HEK293T (cell line): ENCODE measurements at places on chromosomes 7 and 10.

DNA sequence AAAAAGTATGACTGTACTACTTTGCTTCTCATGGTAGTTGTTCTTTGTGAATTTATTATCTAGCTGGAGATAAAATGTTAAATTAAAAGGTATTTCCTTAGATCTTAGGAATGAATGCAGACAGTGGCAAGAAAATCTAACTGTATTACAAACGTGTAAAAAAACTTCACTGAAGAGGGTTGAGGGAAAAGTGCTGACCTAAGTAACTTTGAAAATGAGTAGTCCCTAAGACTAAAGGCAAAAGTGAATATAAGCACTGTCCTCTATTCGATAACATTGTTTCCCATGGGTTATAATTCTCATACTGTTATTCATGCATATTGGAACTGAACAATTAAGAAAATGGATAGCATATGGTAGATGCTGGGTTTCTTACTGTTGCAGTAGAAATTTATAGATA lies 146.7 kb upstream of the EFCAB10 start:
- no peak for DNase-seq

- no peak for DNase-seq
Observed at GRCh38 chr10:18236756-18237155, 96.5 kb downstream of the CACNB2 start.

GRCh38 chr7:57403601-57404342 lies 46.2 kb upstream of the ZNF716 start:
- no peak for DNase-seq

- DNase-seq = no peak
Observed at GRCh38 chr7:13538669-13539068, 450.8 kb downstream of the ETV1 start.

DNA sequence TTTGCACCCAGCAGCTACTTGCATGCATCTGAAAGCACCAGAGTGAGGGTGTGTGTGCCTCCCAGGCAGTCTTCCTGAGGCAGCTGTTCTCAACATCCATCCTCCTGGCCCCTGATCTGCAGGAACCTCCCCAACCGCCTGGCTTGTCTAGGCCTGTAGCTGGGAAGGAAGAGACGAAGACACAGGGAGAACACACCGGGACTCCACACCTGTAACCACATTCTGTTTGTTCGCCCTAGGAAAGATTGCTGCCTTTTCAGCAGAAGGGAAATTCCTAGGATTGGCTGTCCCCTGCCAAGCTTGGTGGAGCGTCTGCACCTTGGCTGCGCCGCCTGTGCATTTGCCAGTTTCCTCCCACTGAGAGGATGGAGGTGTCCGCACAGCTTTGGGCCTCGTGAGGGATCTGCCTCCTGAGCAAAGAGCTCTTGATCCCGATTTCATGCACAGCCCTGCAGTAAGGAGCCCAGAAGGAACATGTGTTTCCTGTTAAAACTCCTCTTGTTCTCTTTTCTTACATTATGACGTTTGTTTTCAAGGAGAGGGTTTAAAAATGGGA lies 154.6 kb downstream of the TPST1 start:
- no peak for DNase-seq

GRCh38 chr10:33095867-33096815 lies 138.1 kb upstream of the ITGB1 start:
- no peak for DNase-seq

DNA sequence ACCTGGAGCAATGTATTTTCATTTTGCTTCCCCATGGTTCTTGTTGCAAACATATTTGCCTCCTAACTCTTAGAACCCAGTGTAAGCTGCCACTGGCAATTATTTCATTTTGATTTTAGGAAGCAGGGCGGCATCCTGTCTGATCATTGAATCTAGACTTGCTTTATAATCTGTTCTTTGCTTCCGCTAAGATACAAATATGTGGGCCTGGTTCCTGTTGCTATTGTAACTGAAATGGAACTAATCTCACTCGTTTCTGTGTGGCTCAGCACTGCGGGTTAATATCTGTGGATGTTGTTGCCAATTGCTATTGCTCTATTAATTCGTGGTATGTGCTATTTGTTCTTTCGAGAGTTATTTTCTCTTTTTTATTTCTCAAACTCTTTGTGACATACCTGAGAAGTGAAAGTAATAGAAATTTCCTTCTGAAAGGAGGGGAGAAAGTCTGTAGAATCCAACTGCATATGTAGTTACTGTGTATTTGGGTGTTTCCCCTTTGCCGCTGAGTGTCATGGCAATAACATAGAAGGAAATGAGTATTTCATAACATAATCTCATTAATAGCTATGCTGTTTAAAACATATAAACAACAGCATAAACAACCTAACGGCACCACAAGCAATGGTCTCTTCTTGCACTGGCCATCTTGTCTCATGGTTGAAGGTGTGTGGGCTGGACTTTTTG lies 62.4 kb downstream of the FZD1 start:
- DNase-seq = no peak

- no peak for DNase-seq
Observed at GRCh38 chr10:80407812-80408241, 524 bp upstream of the PRXL2A start.

- no peak for DNase-seq
Observed at GRCh38 chr10:131493432-131493831, 181.9 kb upstream of the TCERG1L start.

DNA sequence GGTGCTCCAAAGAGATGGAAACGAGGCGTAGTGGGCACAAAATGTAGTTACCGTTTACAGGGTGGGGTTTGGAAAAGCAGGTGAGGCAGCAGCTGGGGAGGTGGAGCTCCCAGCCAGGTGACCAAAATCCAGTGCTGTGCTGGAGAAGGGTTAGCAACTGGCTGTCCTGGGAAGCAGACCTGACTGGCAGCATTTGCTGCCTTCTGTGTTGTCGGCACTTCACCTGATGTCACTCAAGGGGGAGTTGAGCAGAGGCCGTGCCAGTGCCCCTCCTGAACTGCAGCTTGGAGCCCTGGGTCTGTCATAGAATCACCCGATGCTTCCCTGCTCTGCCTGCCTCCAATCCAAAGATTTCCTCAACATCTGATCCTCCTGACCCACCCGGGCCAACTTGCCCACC lies 12.8 kb downstream of the GCK start:
- DNase-seq = no peak

DNA sequence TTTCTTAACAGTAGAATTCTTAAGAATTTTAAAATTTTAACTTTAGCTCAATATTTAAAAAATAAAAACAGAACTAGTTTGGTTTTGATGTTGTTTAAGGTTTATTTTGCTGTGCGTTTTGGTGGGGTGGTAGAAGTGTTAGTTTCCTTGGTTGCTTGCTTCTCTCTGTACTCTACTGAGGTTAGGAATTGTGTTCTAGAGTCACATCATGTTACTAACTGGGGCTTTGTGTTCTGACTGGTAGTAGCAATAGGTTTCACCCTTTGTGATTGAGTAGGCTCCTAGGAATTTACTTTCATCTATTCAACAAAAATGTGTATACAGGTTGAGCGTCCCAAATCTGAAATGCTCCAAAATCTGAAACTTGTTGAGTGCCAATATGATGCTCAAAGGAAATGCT lies 99.5 kb downstream of the ZEB1 start:
- no peak for DNase-seq

GRCh38 chr10:124308811-124309210 lies 109.9 kb downstream of the OAT start:
- DNase-seq = no peak

DNA sequence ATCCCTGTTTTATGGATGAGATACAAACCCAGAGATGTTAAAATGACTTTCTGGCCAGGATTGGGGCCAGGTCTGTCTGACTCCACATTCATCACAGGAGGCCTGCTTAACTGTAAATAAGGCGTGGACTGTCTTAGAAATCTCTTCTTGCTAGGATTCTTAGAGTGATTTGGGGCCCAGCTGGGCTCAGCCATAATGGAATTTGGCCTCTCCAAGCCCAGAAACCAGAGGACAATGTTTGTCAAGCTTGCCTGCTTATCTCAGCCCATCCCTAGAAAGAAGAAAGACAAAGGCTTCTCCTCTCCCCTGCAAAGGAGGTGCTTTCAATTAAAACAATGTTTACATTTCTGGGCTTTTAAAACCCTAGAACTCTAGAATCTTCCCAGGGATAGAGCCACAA lies 2.9 kb downstream of the HABP2 start:
- DNase-seq = no peak

DNA sequence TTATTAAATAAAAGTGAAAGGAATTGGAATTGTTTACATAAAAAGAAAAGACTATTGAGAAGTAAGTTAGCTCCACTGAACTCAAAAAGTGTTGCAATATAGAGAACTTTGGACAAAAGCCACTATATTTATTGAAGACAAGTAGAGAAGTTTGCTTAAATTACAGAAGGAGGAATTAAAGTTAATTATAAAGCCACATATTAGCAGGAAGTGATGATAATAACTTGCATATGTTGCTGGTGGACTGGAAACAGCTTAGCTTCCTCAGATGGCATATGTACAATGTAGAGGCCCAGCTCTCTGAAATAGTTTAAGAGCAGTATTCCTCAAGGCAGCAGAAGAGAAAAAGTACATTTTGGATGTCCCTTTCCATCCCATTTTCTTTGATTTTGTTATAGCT lies 400.7 kb downstream of the GATA3 start:
- DNase-seq = no peak

DNA sequence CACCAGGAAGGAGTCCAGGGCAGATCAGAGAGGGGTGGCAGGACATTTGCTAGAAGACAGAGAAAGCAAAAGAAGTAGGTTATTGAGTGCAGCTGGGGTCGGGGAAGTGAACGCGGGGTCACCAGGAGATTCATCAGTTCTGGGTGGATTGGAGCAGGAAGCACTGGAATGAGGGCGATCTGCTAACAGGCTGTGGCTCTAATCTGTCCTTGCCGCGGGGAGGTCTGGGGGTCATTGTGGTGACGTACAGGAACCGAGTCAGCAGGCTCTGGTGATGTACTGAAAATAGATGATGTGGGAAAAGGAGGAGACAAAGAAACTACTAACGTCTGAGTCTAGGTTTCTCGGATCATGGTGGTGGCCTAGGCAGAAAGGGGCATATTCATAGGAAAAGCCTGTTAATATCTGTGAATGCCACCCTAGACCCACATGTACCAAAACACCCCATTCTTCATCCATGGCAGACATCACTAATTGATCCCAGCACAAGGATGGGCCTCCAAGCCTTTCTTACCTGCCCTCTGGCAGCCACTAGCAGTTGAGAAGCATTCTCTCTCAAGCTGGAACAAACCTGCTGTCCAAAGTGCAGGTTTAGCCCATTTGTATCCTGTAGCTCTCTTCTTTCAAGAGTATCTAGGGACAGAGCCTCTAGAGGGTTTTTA lies 134.5 kb downstream of the C10orf105 start:
- no peak for DNase-seq

- DNase-seq = no peak
Observed at GRCh38 chr7:154650275-154650674, 352.6 kb downstream of the PAXIP1 start.

- DNase-seq = no peak
Observed at GRCh38 chr10:19668116-19668515, 148.1 kb upstream of the PLXDC2 start.

GRCh38 chr10:86347856-86348255 lies 18.7 kb downstream of the GRID1 start:
- DNase-seq = no peak

DNA sequence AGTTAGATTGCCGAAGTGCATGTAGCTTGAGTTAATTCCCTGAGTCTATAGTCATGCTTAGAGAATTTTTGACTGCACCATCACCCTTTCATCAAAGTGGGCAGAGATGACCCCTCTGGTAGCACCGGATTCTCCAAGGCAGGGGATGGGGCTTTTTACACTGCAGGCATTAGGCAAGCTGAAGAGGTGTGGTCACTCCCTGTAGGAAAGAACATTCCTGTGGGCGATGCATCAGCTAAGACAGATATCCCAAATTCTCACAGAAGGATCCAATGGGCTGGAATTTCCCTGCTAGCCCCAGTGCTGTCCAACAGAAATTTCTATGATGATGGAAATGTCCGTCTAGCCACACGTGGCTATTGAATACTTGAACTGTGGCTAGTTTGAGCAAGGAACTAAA lies 118.2 kb downstream of the ADAM12 start:
- DNase-seq = no peak

GRCh38 chr10:44020322-44021111 lies 364.4 kb downstream of the CXCL12 start:
- DNase-seq = no peak

DNA sequence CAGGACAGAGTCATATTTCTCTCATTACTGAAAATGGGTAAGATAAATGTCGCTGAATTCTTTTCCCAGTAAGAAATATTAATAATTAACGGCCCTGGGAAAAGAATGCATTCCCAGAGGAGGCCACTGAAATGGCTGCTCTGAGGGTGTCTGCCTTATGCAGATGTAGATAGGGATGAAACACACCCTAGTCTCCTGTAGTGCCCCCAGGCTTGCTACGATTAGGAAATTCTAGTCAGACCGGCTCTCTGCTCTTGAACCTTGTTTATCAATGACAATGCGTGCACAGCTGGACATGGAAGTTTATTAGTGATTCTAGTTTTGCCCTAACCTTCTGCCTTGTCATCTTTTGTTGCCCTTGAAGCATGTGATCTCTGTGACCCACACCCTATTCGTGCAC lies 291.1 kb downstream of the ZNF248 start:
- DNase-seq = no peak

DNA sequence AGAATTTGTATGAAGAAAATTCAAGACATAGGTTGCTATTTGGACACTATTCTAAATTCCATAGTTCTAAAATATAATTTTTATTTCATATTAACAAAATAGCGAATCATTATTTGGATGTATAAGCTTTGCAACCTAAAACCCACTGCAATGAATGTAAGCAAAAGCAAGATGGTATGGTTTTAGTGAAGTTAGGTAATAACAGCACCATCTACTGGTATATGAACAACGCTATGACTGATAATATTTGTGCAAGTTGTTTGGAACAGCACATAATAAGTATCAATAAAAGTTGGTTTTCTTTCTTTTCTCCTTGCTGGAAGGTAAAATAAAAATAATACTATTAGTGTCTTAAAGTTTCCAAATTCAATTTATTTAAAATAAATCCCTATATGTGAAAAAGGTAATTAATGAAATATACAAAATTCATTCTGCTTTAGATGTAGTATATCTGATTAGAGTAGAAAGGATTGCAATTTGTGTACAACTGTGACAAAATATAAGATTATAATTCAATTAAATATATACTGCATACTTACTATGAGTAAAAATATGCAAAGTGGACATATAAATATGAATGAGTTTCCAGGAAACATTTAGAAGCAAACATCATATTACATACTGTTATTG lies 79.0 kb upstream of the LSM8 start:
- peak; percentile 15 for DNase-seq

GRCh38 chr7:95980706-95981105 lies 208.4 kb downstream of the DYNC1I1 start:
- no peak for DNase-seq

- DNase-seq = no peak
Observed at GRCh38 chr7:47427051-47427643, 154.8 kb downstream of the TNS3 start.

DNA sequence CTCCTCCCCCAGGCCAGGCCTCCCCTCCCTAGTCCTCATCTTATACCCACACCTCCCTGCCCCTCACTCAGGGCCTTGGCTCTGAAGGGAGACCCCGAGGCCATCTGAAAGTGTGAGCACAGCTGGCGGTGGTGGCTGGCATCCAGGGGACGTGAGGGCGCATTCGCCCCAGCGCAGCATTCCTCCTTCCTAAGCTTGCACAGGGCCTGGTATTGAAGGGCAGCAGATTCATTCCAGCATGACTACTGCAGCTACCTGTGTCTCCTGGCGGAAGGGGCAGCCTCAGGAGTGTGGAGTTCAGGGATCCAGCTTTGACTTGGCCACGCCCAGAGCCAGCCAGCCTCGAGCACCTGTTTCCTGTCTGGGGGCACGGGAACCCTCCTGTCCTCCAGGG lies 72.6 kb downstream of the PARP12 start:
- DNase-seq = no peak

GRCh38 chr7:25926009-25926408 lies 226.0 kb upstream of the NFE2L3 start:
- DNase-seq = no peak

GRCh38 chr7:19390795-19391194 lies 245.6 kb upstream of the FERD3L start:
- DNase-seq = no peak
